A549 treated with ZK216348 at 1 μM for 4 hours (cell line): ENCODE measurements at places on chromosomes 13 and 19. TPM values are rescaled to one million over a fixed set of nuclear protein-coding genes. Genes with fewer than 3 reads are reported as not detected.

Gene ZNF723
- not detected in 5 replicates for total RNA-seq

Gene MBD3L3
- total RNA-seq: not detected in 5 replicates

Gene ZNF681
- total RNA-seq: not detected in 5 replicates

Gene DZIP1
- total RNA-seq: 9.0 to 18.8 TPM (median 14.1 TPM) in 5 replicates

Gene CGB3
- not detected in 5 replicates for total RNA-seq

Gene ZNF132
- 0.07 to 0.09 TPM (median 0.09 TPM) in 3 of 5 replicates, not detected in the others for total RNA-seq

Gene ZNF878
- total RNA-seq: not detected in 5 replicates

Gene PBX4
- 1.6 to 1.8 TPM (median 1.7 TPM) in 5 replicates for total RNA-seq

Gene DIRAS1
- total RNA-seq: 3.2 to 5.1 TPM (median 4.2 TPM) in 5 replicates

Gene PPM1N
- 5.5 to 7.8 TPM (median 7.1 TPM) in 5 replicates for total RNA-seq

Gene HSH2D
- 0.11 to 0.19 TPM in 2 of 5 replicates, not detected in the others for total RNA-seq

Gene ILF3
- total RNA-seq: 137 to 175 TPM (median 172 TPM) in 5 replicates
